ENCODE measurements at places on chromosomes 1 and 21.

- no peak for DNase-seq
Measured at GRCh38 chr1:97307568-97307967, 586.0 kb downstream of the PTBP2 start.

GRCh38 chr1:201016943-201017827 lies 6.3 kb downstream of the KIF21B start:
- DNase-seq, result no peak

DNA sequence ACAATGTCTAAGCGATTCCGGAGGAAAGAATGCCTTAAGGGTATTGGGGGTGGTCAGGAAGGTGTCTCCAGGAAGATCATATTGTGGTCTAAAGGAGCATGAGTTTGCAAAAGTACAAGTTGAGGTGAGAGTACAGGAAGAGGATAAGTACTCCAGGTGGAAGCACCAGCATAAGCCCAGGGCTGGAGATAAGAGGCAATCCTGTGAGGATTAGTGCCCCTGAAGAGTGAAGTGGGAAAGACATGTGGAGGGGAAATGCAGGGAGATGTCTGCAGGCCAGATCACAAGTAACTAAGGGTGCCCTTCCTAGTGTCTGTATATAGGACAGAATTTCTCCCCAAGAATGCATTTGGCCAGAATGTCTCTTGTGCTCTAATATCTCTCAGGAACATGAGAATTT lies 188.3 kb upstream of the DPT start:
- no peak for DNase-seq

DNA sequence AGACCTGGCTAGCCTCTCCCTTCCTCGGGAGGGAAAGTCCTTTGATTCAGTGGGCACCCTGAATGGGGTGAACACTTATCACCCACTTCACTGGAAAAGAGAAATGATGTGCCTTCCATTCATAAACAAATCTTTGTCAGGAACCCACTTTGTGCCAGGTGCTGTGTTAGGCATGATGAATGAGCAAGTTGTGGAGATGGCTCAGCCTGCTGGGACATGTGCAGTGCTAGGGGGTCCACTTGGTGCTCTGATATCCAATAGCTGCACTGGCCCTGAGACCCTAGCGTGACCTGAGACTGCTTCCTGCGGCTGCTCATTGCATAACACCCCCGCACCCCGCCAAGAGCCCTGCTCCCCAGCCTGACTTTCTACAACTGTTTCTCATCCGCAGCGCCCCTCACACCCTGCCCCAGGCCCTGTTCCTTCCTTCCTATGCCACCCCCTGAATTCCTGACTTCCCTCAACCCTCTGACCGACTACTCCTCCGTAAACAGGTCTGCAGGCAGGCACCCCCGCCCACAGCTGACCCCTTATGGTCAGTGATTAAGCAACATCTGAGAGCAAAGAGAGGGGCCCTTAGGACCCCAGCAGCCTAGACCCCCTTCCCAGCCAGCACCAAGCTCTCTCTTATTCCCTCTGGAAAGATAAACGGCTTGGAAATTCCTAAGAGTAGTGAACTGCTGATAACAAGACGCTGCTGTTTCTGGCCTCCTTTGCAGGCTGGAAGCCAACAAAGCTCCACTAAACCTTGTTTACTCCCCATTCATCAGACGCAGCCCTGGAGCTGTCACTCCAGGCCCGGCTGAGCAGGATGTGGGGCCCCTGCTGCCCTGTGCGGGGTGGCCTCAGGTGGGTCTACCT lies 12.9 kb downstream of the CSRP1 start:
- DNase-seq, result no peak

- no peak for DNase-seq
Measured at GRCh38 chr1:192516776-192517297, 58.7 kb upstream of the RGS1 start.

DNA sequence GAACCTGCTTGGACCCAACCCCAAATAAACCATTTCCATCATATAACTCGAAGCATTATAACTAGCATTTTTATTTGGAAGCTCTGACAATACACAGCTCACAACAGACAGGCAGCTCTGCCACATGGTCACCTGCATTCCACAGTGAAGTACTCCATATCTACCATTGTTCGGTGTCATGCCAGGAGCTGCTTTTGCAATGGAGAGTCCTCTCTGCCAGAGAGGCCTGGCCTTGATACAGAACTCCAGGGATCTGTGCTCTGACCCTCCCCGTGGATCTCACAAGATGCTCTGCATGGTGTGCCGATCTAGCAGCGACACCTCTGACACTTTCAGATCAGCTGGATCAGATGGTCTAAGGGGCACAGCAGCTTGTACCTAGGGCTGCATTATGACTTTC lies 109.6 kb downstream of the SYF2 start:
- DNase-seq, result no peak

DNA sequence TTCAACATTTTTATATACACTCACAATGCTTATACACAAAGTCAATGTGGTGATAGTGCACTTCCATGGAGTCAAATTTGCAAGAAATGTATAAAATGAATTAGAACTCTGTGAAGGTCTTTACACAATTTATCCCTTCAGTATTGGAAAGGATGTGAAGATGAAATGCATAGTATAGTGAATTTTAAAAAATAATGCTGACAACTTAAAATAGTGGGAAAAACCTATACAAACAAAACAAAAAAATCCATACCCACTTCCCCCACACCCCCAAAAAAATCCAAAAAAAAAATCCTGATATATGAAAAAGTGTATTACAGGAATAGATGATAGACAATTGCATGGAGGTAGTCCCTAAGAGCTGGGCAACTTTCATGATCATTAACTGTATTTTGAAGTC lies 165.3 kb downstream of the HLX start:
- DNase-seq, result no peak

- no peak for DNase-seq
Measured at GRCh38 chr1:178530037-178530402, 17.1 kb downstream of the TEX35 start.

GRCh38 chr21:40130476-40130875 lies 263.2 kb downstream of the PCP4 start:
- no peak for DNase-seq

- DNase-seq, result no peak
Measured at GRCh38 chr1:33180226-33180910, 1.5 kb downstream of the TRIM62 start.

GRCh38 chr1:212641956-212642355 lies 33.4 kb downstream of the ATF3 start:
- no peak for DNase-seq

GRCh38 chr1:6507461-6507911 lies 16.0 kb upstream of the PLEKHG5 start:
- peak; percentile 85 for DNase-seq

DNA sequence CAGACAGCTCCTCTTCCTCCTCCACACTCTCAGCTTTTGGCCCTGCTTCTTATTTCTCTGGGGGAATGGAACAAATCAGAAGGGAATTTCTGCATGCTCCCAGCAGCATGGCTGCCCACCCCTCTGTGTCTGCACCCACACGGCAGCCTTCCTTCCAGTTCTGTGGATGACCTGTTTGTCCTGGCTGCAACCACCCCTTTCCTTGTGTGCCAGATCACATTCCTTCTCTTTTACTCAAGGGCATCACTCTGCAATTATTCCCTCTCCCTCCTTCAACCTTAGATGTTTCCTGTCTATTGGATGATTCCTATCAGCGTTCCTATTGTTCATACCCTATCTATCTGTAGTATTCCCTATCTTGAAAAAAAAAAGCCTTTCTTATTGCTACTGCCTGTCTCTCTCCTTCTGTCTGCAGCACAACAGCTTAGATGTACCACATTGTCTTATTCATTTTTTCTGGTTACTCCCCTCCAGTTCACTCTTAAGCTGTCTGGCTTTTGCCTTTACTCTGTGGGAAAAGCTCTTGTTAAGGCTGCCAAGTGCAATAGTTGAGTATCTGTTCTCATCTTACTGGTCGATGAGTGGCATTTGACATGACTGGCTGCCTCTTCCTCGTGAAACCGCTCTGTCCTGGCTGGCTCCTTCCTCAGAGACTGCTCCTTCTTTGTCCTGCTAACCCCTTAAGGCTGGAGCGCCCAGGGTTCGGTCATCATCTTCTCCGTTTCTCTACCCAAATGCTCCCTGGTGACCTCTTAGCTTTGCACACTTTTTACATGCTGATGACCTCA lies 351.1 kb downstream of the CAMTA1 start:
- DNase-seq, result no peak

GRCh38 chr1:232428786-232429530 lies 201.0 kb downstream of the SIPA1L2 start:
- DNase-seq, result no peak

GRCh38 chr1:241156231-241156965 lies 200.6 kb downstream of the RGS7 start:
- no peak for DNase-seq

DNA sequence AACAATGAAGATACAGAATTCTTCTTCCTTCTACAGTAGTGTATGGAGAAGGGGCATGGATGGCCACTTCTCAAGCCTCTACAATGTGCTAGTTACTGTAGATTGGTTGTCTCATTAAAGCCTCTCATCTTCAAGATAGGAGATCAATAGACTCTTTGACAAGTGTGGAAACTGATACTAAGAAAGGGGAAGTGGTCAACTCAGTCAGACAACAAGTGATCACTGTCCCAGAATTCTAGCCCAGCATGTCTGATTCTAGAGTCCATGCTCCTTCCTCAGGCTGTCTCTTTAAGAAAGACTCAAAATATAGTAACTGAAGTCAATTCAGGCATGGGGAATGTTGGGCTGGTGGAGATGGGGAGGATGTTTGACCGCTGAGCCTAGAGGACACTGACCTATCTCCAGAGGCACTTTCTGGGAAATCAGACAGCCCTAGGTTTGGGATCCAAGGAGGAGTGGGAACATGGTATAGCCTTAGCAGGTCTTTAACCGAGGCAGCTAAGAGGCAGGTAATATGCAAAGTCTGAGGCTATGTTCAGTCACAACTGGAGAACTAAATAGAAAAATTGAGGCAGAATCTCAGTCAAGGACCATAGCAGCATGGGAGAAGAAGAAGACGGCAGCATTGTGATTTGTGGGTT lies 39.3 kb upstream of the EYA3 start:
- no peak for DNase-seq

GRCh38 chr1:230820568-230820967 lies 47.8 kb downstream of the C1orf198 start:
- no peak for DNase-seq

DNA sequence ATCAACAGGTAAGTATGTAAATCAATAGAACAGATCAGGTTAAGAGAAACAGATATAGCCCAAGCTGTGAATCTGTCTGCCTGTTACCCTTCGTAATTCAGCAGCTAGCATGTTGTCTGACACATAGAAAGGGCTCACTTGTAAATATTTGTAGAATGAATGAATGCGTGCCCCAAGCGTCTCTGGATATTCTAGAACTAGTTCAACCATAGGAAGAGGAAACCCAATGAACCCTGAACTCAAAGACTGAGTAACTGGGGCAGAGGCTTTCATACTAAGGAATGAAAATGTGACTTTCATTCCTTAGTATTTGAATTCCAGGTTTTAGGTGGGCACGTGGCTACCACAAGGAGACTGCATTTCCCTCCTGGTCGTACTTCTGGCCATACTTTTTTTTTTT lies 60.1 kb upstream of the SMYD2 start:
- no peak for DNase-seq

GRCh38 chr1:158425027-158425426 lies 1.0 kb downstream of the OR10K2 start:
- DNase-seq, result no peak

DNA sequence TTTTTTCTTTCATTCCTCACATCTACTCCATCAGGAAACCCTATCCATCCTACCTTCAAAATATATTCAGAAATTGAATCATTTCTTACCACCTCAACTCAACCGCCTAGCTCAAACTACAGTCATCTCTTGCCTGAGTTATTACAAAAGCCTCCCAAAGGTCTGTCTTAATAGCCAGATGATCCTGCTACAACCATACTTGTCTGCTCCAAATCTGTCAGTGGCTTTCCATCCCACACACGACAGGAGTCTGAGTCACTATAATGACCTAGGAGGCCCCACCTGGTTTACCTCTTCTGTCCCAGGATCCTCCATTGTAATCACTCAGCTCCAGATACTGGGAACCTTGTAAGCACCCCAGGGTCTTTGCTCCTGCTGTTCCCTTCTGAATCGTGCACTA lies 37.1 kb upstream of the IL12RB2 start:
- DNase-seq, result no peak

GRCh38 chr1:117171900-117172511 lies 38.7 kb downstream of the VTCN1 start:
- no peak for DNase-seq

GRCh38 chr1:118485757-118486156 lies 300.7 kb upstream of the SPAG17 start:
- no peak for DNase-seq

DNA sequence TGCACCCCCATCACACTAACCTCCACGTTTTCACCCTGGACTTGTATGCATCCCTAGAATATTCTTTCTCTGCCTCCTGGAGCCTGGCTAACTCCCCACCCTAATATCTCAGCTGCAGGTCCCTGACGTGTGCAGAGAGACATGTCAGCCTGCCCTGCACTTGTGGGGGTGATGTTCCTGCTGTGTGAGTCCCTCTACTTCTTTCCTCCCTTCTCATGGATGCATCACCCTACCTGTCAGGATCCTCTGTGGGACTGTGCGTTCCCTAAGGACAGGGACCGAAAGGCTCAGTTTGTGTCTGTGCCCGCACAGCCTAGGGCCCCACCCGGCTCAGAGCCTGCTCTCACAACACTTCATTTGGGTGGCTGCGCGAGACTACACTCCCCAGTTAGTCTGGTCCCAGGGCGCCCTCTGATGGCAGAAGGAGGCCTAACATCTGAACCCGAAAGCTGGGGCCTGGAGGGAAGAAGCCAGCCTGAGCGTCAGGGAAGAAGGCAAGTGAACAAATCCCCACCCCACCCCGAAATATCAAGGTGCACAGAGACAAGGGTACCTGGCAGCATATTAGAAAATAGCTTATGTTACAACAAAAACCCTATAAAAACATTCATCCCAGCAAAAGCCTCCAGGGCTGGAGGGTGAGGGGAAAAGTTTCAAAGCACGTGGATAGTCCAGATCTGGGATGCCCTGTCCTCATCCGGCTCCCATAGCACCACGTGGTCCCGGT lies 3.7 kb downstream of the CD52 start:
- peak; percentile 71 for DNase-seq

DNA sequence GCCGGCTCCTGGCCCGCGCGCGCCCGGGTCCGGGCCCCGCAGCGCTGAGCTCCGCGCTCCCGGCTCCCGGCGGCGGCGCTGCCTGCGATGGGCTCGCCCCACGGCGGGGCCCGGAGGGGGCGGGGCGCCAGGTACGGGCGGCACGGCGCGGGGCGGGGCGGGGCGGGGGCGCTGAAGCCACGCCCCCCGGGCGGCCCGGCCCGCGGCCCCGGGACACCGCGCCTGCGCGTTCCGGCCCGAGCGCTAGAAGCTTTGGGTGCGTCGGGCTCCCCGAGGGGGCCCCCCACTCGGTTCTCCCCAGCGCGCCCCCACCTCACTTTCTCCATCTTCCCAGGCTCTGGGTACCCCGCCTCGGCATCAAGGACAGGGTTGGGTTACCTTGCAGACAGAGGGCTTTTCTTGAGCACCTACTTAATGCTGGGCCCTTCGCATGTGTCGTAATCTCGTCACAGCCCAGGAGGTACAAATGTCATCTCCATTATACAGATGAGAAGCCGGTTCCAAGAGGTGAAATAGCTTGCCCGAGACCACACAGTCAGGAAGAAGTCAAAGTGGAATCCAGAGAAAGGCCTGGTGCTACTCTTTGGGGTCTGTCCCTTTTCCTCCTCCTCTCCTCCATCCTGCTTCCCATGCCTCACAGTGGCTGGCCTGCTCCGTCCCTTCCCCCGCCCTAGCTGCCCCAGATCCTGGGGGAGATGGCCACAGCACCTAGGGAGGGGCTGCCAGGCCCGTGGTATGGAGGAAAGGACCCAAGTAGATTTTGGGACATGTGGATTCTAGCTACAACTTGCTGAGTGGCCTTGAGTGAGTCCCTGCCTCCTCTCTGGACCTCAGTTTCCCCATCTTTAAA lies 46.5 kb downstream of the RAP1GAP start:
- DNase-seq, result no peak

- no peak for DNase-seq
Measured at GRCh38 chr21:42991992-42992740, 17.8 kb downstream of the PKNOX1 start.

All from NCI-H1092 (cell line).